ENCODE measurements at places on chromosomes 12 and 14. TPM values are rescaled to one million over a fixed set of nuclear protein-coding genes. Genes with fewer than 3 reads are reported as not detected.

ALDH1L2 gene
- total RNA-seq: 6.8 TPM

AICDA gene
- 0.58 TPM for total RNA-seq

MMP14 gene
- total RNA-seq: 121 TPM

GPR65 gene
- 4.3 TPM for total RNA-seq

RHOJ gene
- total RNA-seq: 25.7 TPM

FOXG1 gene
- total RNA-seq: not detected

PRB2 gene
- not detected for total RNA-seq

EPYC gene
- total RNA-seq: 0.31 TPM

CPNE6 gene
- total RNA-seq: not detected

TTC9 gene
- total RNA-seq: 7.5 TPM

DNA sequence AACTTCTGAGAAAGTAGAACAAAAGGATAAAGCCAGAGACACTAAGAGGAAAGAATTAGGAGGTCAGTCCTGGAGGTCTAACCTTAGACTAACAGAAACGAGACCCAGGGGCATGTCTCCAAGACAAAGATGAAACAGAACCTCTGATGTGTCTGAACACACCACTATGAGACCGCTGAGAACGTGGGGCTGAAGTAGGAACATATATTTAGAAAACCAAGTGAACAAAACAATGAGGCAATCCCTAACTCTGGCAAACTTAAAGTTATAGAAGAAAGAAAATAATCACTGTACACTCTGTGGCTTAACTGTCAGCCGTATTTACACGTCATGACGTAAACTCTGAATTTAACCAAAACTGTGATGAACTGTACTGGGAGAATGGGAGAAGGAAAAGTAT lies 17.9 kb downstream of the KCTD10 start:
- H3K36me3 ChIP-seq: peaks cover 27% of the 10 kb centered on the region
- peaks cover 46% of the 10 kb centered on the region for H3K4me1 ChIP-seq
- no peak overlapping the region for H3K4me3 ChIP-seq
- no peak for DNase-seq
- H3K27ac ChIP-seq: no peak overlapping the region

GRCh38 chr14:105817971-105818711 lies 291.8 kb downstream of the TMEM121 start:
- no peaks in the 10 kb centered on the region for H3K27me3 ChIP-seq
- H3K4me1 ChIP-seq: no peaks in the 10 kb centered on the region
- no peak overlapping the region for H3K27ac ChIP-seq
- H3K36me3 ChIP-seq: no peaks in the 10 kb centered on the region
- DNase-seq: no peak
- no peak overlapping the region for H3K4me3 ChIP-seq

DNA sequence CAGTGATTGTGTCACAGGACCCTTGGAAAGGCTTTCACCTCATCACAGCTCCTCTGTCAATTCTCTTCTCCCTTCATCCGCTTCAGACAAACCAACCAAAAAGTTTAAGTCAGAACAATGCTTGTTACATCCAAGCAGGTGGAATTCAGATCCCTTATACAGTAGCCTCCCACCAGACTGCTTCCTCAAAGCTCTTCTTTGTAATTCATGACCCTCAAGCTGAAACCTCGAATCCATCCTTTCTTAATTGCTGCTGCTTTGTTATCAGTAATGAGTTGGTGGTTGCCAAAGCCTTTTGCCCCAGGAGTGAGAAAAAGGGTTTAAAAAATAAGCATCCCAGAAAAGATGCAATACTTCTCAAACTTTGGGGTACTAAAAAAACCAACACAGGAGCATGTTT lies 9.5 kb downstream of the BEST3 start:
- H3K27ac ChIP-seq: no peak overlapping the region
- H3K27me3 ChIP-seq: no peaks in the 10 kb centered on the region
- H3K4me3 ChIP-seq: no peak overlapping the region
- DNase-seq: no peak

DNA sequence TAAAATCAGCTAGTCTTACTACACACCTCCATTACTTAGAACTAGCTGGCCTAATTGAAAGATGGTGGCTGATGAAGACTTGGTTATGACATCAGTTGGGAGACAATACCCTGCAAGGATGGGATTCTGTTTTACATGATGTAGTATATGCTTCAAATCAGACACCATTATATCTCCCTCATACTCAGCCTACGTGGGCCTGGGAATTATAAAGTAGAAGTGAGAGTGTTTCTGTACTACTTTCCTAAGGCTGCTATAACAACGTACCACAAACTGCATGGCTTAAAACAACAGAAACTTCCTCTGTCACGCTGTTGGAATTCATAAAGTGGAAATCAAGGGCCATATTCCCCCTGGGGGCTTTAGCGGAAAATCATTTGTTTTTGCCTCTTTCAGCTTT lies 190.4 kb downstream of the PAH start:
- no peak for DNase-seq
- H3K4me3 ChIP-seq: no peak overlapping the region
- H3K27ac ChIP-seq: no peak overlapping the region
- no peaks in the 10 kb centered on the region for H3K36me3 ChIP-seq

DNA sequence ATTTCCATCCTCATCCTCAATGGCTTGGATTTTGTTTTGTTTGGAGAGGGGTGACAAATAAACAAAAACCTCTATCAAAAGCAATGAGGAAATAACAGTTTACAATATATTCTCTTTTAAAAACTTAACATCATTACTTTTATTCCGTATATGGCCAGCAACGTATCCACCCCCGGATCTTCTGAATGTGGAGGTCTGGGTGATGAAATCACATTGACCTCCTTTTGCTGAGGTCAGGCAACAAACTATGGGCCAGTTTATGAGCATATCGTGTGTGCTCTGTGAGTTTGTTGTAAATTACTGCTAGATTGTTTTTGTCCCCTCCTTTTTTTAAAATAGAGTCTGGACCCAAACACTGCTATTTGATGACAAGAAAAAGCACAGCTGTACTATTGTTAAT lies 178.1 kb downstream of the BCAT1 start:
- no peaks in the 10 kb centered on the region for H3K27me3 ChIP-seq
- no peaks in the 10 kb centered on the region for H3K36me3 ChIP-seq
- peaks cover 38% of the 10 kb centered on the region for H3K4me1 ChIP-seq
- no peak overlapping the region for H3K27ac ChIP-seq

- DNase-seq: peak; percentile 85
- peaks cover 6% of the 10 kb centered on the region for H3K4me1 ChIP-seq
- no peaks in the 10 kb centered on the region for H3K36me3 ChIP-seq
- H3K27ac ChIP-seq: no peak overlapping the region
- no peak overlapping the region for H3K4me3 ChIP-seq
Measured at GRCh38 chr12:109385339-109386058, 37.8 kb downstream of the MYO1H start.

- no peak overlapping the region for H3K27ac ChIP-seq
- no peaks in the 10 kb centered on the region for H3K36me3 ChIP-seq
- H3K27me3 ChIP-seq: no peaks in the 10 kb centered on the region
- no peaks in the 10 kb centered on the region for H3K4me1 ChIP-seq
- DNase-seq: no peak
- H3K4me3 ChIP-seq: no peak overlapping the region
Measured at GRCh38 chr12:87280893-87281292, 748.3 kb downstream of the C12orf50 start.

DNA sequence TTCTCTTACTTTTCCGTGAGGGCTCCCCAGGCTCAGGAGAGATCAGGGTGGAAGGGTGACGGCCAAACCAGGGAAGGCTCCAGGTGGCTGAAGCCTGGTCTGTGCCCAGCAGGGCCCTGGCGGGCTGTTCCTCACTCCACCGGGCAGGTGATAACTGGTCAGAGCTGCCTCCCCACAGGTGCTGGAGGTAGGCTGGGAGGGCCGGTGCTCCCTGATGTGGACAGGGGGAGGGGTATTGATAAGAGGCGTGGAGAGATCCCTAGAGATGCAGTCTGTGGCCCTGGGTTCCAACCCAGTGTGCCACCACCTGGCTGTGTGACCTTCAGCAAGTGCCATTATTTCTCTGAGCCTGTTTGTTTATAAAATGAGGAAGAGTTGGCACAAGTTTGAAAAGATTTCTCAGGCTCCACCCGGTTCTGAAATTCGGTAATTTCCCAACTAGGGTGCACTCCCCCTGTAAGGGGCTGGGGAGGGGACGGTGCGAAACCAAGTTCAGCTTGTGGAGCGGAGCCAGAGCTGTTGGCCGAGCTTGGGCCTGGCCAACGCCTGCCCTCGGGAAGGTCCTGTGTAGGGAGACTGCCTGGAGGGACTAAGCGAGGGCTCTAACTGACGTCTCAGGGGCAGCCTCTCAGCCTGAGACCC lies 1.0 kb upstream of the NR4A1 start:
- peaks cover 23% of the 10 kb centered on the region for H3K4me1 ChIP-seq
- DNase-seq: peak; percentile 59
- peak overlapping the region; percentile 9 for H3K4me3 ChIP-seq
- no peaks in the 10 kb centered on the region for H3K27me3 ChIP-seq

GRCh38 chr12:124744659-124745464 lies 118.8 kb downstream of the SCARB1 start:
- H3K4me1 ChIP-seq: peaks cover 7% of the 10 kb centered on the region
- H3K27me3 ChIP-seq: no peaks in the 10 kb centered on the region
- no peak for DNase-seq

DNA sequence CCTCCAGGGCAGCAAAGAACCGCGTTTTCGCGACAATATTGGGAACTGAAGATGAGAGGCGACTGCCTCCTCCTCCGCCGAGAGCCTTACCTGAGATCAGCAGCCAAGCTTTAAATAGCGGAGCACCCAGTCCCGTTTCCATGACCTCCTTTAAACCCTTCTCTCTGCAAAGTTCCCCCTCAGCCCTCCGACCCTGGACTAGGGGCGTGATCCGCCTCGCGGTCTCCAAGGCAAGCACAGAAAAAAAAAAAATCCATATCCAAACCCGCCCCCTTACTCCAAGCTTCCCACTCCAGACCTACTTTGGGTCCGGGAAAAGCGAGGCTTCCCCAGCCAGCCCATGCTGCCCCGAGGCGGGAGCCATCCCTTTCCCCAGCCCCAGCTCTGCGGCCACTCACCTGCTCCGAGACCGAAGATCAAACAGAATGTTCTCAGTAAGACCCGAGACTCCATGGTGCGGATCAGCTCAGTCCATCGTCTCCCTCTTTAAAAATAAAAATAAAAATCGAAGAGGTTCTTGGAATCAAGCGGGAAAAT lies 630 bp downstream of the NELL2 start:
- H3K27ac ChIP-seq: no peak overlapping the region
- H3K4me1 ChIP-seq: peaks cover 7% of the 10 kb centered on the region
- peaks cover 4% of the 10 kb centered on the region for H3K27me3 ChIP-seq
- no peak for DNase-seq
- no peak overlapping the region for H3K4me3 ChIP-seq

DNA sequence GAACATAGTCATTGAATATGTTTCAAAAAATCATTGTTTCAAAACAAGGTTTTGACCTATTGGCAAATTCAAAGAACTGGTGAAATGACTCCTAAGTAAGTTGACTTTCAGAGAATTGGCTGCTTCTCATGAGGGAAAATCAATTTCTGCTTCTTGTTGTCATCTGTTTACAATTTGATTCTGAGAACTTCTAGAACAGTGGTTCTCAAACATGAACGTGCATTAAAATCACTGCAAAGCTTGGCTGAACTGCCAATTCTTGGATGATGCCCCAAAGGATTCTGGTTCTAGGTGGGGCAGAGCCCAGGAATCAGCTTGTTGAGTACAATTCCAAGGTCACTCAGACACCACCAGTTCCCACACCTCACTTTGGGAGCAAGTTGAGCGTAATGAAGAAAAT lies 83.9 kb downstream of the ZFP36L1 start:
- no peak for DNase-seq
- no peaks in the 10 kb centered on the region for H3K36me3 ChIP-seq
- H3K4me3 ChIP-seq: no peak overlapping the region

- DNase-seq: peak; percentile 18
- H3K27ac ChIP-seq: peak overlapping the region; percentile 33
- no peaks in the 10 kb centered on the region for H3K4me1 ChIP-seq
- H3K36me3 ChIP-seq: no peaks in the 10 kb centered on the region
- H3K4me3 ChIP-seq: no peak overlapping the region
Measured at GRCh38 chr12:27279826-27280225, 35.7 kb downstream of the STK38L start.

DNA sequence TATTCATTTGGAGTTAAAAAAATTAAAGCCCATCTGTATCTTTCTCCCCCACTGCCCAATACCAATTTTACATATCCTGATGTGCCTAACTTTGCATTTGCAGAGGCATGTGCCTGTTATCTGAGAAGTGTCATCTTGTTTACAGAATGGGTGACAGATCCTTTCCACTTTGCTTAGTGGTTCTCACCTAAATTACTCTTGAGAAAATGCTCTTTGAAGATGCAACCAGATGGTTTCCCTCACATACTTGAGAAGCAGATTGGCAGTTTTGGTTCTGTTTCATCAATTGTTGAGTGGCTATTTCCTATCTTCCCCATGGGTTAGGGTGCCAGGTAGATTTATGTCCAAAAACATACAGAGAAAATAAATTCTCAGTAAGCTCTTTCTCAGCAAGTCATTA lies 1051.4 kb upstream of the ATXN7L3B start:
- no peaks in the 10 kb centered on the region for H3K36me3 ChIP-seq
- H3K4me3 ChIP-seq: no peak overlapping the region
- H3K27ac ChIP-seq: no peak overlapping the region
- no peaks in the 10 kb centered on the region for H3K4me1 ChIP-seq

GRCh38 chr12:89348894-89349699 lies 3.2 kb downstream of the DUSP6 start:
- DNase-seq: peak; percentile 46
- H3K27ac ChIP-seq: peak overlapping the region; percentile 99
- H3K36me3 ChIP-seq: peaks cover 44% of the 10 kb centered on the region
- no peaks in the 10 kb centered on the region for H3K27me3 ChIP-seq
- H3K4me1 ChIP-seq: peaks cover 17% of the 10 kb centered on the region
- peak overlapping the region; percentile 42 for H3K4me3 ChIP-seq

DNA sequence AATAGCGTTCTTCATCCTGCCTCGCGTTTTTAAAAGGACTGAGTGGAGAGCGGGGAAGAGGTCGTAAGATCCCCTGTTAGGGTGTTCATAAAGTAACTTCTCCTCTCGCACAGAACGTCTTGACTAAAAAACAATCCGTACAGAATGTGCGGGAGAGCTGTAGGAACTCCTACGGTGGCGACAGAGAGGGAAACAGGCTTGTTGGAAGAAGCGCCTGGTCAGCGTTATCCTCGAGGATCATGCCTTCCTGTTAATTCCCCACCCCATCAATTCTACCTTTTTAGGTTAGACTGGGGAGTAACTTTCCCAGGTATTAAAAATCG lies 399 bp upstream of the WASHC4 start:
- H3K4me3 ChIP-seq: peak overlapping the region; percentile 62
- H3K27me3 ChIP-seq: no peaks in the 10 kb centered on the region
- no peak for DNase-seq

DNA sequence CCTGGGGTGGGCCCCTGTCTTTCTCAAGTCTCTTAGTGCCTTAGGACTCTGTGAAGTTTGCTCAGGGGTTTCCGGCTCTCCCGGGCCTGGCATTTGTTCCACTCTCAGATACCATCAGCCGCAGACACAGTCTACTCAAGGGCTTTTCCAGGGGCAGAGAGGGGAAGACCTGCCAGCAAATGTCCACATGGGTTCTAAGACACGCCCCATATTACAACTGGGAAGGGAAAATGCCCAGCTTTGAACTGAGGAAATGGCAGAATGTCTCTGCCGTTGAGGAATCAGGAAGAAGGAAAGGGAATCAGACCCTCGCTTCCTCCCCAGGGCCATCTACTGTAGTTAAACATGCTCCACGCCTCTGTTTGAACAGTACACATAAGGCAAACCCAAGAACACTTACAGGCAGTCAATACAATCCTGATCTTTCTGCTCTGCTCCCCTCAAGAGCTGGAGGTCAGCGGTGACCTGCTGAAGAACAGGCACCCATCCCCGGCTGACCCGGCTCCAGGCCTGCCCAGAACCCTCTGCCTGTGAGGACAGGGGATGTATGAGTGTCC lies 7.9 kb downstream of the CCDC85C start:
- no peak overlapping the region for H3K4me3 ChIP-seq
- peak; percentile 65 for DNase-seq
- peaks cover 14% of the 10 kb centered on the region for H3K4me1 ChIP-seq
- H3K36me3 ChIP-seq: no peaks in the 10 kb centered on the region
- peak overlapping the region; percentile 76 for H3K27ac ChIP-seq

All from lung (tissue), 17 donors.